ENCODE measurements at places on chromosomes 1 and 21.
A peak's percentile ranks its signal among the peaks of the same experiment; 100 is the strongest.

- DNase-seq, result no peak
Measured at GRCh38 chr1:27682351-27682944, 10.5 kb upstream of the IFI6 start.

DNA sequence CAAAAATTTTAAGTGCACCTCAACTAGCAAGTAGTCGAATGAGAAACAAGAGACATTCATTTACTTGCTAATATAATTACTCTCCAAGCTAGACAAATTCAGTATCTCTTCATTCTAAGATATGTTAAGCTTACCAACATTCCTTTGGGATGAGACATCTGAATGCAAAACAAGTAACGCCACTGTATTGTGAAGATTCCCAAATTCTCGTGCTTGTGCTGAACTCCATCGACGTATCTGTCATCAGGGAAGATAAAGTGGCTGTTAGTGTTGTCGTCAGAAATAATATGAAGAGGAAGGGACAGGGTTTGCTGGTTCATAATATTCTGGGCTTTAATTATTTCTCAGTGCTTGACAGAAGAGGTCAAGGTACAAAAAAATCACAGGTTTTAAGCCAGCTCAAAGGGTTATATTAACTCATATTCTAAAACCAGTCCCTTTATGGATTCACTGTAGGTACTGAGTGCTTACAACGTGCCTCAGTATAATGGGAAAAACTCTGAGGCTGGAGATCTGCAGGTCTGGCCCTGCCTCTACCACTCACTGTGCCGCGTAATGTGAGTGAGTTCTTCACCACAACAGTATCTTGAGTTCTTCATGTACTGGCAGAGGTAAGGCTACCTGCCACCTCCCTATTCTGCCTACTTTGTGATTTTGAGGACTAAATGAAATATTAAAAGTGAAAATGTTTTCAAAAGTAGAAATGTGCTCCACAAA is 42.0 kb downstream of the PCSK9 start:
- no peak for DNase-seq

DNA sequence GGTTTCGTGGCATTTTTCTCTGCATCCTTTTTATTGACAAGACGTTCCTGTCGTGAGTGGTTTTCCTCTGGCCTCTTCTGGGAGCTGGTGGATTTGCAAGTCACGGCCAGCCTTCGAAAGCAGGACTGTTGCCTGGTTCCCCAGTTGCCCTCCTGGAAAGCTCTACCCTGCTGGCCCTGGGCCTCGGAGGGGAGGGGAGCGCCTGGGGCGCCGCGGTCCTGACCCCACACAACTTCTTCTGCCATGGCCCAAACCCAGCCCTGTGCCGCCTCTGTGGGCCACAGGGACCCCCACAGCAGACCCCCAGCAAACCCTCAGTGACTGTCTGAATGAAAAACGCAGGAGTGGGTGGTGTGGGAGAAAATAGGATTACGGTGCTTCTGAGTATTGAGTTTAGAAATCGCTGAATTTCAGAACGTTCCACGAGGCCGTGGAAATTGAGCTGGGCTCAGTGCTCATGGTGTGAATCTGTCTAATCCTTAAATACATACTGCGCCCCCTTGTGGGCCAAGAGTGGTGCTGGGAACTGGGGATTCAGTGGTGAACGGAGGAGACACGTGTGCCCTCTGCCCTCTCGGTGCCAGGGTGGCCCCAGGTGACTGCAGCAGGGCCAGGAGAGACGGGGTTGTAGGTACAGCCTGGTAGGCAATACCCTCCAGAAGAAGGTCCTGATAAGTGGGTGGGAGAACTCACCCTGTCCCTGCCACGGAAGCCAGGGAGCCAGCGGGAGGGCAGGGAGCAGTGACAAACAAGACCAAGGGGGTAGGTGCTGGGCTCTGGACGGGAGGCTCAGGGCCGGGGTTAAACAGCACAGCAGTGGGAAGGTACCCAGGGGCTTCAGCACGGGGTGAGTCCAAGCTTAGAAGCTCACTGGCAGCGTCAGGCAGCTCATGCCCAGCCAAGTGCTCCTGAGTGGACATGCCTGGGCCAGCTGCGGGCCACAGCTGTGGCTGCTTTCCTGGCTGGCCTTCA is 101.2 kb upstream of the COL6A1 start:
- DNase-seq, result peak; percentile 32

- no peak for DNase-seq
Measured at GRCh38 chr1:220335668-220336067, 63.4 kb upstream of the RAB3GAP2 start.

DNA sequence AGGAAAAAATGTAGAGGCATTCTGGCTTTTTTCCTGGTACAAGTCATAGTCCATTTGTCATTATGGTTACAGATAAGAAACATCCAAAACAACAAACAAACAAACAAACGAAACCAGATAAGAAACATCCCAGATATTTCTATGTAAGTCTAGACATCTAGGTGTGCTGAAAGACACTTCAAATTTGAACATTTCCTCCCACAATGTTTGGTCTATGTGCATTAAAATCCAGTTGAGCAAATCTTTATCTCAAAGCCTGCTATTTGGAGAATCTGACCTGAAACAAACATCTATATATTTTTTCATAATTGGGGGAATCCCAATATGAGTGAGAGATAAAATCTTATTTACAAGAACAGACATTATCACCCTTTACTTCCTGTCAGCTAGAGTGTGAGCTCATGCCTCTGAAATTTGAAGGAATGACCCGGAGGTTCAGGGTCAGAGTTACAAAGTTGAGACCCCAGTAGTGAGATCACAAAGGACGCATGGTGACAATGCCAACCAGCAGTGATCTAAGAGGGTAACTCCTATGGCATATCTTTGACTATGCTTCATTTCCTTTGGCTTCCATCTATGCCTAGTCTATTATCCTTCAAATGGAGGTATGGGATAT is 182.9 kb upstream of the ATP1B1 start:
- no peak for DNase-seq

- no peak for DNase-seq
Measured at GRCh38 chr21:19343711-19344110, 940.1 kb upstream of the TMPRSS15 start.

DNA sequence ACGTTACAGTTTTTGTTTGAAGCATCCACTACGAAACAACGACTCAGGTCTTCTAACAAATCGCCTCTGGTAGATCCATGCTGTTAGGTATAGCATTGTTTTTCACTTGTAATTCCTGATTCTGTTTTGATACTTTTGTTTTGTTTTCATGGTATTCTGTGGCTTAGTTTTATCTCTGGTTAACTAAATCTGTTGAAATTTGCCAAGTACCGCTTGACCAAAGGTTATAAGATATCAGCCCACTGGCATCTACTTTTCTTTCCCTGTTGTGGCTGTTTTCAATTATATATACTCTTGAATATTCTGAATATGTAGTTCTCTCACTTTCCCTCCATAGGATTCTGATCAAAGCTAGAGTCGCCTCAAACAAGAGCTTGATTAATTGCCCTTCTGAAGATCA is 274.8 kb upstream of the C1orf105 start:
- no peak for DNase-seq

- DNase-seq, result no peak
Measured at GRCh38 chr1:66552287-66552686, 18.3 kb downstream of the SGIP1 start.

GRCh38 chr1:92481971-92482664 is 4.6 kb downstream of the GFI1 start:
- DNase-seq, result no peak

DNA sequence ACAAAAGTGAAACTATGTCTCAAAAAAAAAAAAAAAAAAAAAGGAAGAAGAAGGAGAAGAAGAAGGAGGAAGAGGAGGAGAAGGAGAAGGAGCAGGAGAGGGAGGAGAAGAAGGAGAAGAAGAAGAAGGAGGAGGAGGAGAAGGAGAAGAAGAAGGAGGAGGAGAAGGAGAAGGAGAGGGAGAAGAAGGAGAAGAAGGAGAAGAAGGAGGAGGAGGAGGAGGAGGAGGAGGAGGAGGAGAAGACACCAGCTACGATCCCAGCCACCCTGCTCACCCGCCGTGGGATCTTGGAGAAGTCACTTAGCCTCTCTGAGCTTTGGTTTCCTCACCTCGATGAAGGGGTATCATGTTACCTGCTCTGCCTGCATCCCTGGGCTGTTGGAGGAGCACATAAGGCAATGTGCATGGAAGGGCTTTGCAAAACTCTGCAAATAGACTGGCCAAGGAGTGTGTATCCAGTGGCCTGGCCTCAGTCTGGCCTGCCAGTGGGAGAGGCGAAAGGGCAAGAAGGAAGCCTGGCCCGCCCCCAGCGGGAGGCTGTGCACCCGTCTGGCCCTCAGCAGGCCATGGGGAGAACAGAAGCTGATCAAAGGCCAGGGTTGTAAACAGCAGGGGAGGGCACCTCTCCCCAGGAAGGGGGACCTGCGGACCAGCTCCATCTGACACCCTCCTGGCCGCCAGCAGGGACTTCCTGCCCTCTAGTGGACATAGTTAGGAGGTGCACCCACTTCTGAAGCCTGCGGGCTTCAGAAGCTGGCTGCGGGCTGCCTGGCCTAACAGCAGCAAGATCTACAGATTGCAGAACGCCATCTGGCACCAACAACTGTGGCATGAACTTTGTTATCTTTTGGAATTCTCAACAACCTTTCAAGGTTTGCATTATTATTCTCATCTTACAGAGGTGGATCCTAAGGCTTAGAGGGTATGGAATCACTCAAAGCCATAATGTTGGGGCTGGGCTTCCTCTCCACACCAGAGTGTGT is 19.2 kb upstream of the CDK18 start:
- DNase-seq, result peak; percentile 43

DNA sequence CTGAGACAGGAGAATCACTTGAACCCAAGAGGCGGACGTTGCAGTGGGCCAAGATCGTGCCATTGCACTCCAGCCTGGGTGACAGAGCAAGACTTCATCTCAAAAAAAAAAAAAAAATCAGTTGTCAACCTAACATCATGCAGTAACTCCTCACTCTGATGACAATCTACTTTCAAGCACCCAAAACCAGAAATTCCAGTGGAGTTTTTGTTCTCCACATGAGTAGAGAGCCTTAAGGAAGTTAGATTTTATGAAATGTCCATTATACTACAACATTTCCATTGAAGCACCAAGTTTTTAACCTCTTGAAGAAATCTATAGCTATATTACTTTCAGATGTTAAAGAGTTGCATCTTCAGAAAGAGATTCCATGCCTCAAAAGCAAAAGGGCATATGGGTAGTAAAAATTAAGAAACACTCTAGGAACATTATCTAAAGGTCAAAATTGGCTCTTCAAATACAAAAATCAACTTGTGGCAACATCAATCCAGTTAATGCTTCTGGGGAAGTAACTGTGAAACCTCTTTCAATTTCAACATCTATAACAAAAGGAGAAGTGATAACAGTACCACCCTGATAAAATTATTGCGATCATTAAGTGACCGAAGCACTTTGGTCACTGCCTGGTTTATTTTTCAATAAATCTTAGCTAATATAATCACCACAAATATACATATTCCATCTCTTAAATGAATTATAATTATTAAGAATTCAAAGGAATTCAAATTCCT is 7.7 kb downstream of the LPGAT1 start:
- DNase-seq, result no peak

GRCh38 chr1:247431643-247432042 is 15.7 kb downstream of the NLRP3 start:
- DNase-seq, result no peak

GRCh38 chr1:57353654-57354053 is 70.2 kb downstream of the DAB1 start:
- no peak for DNase-seq

DNA sequence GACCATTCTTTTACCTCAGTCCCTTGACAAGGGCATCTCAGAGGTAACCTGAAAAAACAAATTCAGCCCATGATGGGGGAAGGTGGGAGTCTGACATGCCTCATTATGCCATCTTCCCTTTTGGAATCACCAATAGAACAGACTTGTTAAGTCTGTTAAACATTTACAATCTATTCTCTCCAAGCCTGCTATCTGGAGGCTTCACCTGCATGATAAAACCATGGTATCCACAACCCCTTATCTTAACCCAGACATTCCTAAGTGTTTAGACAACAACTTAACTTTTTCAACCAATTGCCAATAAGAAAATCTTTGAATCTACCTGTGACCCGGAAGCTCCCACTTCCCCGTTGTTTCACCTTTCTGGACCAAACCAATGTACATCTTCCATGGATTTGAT is 233.0 kb upstream of the CACYBP start:
- DNase-seq, result no peak

DNA sequence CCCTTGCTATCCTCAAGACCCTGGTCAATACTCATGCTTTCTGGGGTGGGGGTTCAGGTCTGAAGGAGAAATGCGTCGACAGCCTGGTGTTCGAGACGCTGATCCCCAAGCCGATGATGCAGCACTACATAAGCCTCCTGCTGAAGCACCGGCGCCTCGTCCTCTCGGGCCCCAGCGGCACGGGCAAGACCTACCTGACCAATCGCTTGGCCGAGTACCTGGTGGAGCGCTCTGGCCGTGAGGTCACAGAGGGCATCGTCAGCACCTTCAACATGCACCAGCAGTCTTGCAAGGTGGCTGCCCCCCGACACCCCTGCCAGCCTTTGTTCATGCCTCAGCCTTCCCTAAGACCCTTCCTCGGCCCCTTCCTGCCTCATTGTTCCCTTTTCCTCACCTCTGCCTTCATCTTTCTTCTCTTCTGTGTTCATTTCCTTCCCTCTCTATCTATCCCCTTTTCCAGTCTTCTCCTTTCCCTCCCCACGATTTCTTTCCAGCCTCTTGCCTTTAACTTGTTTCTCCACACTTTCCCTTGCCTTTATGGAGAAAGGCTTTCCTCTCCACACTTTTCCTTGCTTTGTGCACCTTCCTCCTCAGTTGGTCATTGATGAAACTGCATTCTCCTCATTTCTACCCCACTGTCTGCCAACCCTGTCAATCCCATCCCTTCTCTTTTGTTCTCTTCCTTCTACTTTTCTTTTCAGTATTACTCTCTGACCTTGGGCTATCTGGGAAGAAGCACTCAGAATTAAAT is 18.3 kb upstream of the IPO9 start:
- DNase-seq, result no peak

DNA sequence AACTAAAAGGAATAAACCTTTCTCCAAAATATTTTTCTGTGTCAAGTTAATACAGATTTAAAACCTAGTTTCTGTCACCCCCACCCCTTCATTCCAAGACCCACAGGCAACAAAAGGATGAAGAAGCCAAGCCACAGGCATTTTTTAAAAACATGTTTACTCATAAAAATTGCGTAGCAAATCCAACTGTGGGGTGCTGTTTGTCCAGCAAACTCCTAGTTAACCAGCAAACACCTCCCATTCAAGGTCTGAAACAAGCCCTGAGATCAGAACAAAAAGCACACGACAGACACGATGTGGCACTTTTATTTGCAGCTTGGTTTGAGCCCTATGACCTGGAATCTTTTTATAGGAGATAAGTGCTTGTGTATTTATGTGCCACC is 149.9 kb upstream of the CAMK1G start:
- no peak for DNase-seq

DNA sequence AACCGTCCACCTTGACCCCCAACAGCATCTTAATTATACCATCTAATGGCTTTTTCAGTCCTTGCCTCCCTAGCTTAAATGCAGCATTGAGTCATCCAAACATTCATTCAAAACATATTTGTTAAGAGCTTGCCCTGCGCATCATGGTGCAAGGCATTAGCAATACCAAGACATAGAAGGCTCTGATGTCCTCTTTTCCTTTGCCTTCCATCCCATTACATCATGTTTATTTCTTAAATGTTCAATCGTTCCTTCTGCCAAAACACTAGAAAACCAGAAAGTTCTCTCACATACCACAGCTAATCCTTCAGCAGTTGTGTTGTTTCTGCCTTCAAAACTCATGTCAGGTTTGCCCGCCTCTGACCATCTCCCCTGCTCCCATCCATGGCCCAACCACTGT is 29.8 kb upstream of the VTCN1 start:
- no peak for DNase-seq

GRCh38 chr1:113758631-113759332 is 504 bp downstream of the PHTF1 start:
- peak; percentile 13 for DNase-seq
